ENCODE measurements at places on chromosomes 6 and 20.

DNA sequence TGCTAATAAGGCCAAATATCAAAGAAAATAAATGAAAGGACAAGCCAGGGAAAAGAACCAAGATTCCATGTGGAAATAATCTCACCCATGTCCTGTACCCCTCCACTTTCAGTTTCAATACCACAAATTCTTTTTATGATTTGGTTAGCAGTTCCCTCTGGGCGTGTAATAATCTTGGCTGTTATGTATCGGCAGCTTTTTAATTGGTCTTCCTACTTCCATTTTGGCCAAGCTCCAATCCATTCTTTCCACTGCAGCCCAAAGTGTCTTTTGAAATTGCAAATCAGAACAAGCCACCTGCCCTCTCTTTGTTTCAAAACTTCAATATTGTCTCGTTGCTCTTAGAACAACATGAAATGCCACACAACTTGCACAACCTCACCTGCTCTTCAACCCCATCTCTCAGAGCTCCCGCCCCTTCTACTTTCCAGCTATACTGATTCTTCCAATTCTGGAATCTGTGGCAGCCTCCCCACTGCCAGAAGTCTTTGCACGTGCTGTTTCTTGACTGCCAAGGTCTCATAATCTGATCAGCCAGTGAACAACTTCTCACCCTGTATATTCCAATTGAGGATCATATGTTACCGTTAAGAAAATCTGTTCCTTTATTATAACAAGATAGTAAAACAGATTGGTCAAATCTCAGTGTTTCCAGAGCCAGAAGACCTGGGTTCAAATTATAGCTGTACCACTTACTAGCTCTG, 354.5 kb downstream of the CBLN4 start:
- no peak for DNase-seq

GRCh38 chr6:70151616-70152015, 151.3 kb downstream of the COL9A1 start:
- no peak for DNase-seq

DNA sequence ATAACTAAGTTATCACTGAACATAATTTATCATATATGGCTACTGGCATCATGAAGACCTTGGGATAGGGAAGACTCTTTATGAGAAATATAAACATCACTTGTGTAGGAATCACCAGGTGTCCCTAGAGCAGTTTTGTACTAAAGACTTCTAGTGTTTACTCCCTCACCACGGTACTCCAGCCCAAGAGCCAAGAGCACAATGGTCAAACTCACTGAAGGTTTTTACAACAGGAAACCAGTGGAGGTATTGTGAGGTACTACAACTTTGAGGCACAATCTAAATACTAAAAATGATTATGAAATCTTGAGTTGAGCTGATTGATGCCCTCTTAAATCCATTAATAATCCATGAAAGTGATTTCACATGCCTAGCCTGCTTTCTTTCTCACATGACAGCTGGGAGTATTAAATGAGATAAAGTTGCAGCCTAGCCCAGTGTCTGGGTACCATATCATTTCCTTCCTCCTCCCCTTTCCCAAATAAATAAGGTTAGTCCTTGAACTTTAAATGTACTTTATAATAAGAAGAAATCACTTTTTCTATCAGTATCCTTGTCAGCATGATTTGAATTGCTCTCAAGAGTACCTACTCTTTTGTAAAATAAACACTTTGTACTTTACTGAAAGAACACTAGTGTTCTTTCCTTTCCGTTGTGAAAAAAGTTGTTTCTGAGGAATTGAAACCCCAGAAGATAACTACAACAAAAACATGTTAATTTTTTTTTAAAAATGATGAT, 26.5 kb downstream of the GLO1 start:
- no peak for DNase-seq

DNA sequence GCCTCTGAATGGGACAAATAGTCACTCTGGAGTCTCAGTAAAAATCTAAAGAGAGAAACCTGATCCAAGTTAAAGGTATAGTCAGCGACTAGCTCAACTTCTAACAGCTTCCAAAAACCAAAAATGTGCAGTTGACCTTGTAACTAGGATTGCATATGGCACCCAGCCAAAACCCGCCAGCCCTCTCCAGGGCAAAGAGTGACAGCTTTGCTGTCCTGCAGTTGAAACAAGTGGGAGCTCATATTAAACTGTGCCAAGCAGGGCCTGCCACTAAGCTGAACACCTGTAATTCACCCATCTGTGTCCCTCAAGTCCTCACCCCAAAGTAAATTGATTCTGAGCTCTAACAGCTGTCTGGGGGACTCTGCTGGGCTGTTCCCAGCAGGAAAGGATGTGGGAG, 695.3 kb downstream of the MAFB start:
- no peak for DNase-seq

GRCh38 chr6:6539036-6539435, 49.5 kb upstream of the LY86 start:
- DNase-seq: no peak

- no peak for DNase-seq
Measured at GRCh38 chr6:53830366-53830765, 35.6 kb downstream of the LRRC1 start.

DNA sequence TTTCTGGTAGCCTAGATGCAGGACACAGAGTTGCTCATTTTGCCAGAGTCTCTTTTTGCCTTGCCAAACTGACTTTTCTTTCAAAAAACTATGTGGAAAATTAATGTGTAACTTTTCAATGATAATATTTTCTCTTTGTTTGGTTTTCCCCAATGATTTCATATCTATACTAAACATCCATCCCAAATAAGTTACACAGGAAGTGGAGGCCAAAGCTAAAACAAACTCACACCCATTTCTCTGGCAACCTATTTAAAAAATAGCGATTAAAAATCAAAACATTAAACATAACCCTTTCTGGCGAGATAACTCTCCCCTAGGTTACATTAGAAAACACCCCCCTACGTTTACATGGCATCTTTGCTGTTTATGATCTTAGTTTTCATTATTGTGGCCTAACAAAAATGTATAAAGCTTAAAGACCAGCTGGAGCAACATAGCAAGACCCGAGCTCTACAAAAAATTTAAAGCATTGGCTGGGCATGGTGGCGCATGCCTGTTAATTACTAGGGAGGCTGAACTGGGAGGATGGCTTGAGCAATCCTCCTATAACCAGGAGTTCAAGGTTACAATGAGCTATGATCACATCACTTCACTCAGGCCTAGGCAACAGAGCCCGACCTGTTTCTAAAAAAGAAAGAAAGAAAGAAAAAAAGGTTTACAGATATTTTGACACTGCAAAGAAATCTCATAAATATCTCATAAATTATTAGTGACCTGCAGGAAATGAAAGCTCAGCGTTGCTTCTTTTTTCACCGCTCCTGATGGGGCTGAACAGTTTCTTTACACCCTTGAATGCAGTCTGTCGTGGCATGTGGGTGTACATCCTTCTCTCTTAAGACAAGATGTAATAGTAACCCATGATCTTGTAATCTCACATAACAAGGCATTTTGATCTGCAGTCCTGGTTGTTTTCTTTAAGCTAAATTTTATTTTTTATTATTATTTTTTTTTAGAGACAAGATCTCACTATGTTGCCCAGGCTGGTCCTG, 32.8 kb upstream of the CEP85L start:
- DNase-seq: no peak

GRCh38 chr6:52724406-52725121, 38.7 kb downstream of the GSTA2 start:
- peak; percentile 74 for DNase-seq

DNA sequence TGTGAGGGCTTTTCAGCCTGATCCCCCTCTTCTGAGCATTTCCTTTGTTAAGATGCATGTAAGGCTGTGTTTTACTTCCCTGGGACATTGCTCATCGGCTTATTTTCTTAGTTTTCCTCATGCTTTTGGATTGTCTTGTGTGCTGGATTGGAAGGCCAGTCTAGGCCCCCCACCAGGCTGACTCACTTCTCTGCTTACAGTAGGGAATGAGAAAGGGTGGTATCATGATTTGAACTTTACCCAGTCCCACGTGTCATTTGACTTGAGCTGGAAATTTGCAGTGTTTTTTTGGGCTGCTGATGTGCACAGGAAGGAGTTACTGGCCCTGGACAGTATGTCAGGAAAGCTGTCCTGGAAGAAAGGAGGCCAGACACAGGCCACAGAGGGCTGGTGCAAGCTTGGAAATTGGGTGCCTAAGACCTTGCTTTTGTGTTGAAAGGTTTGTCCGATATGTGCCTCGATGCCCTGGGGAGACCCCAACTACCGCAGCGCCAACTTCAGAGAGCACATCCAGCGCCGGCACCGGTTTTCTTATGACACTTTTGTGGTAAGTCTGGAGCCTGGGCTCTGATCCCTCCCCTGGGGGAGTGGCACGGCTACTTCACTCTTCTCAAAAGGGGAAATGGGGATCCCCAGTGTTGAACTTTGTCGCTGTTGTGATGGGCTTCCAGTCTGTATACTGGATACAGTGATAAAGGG, 12.8 kb downstream of the RNF114 start:
- peak; percentile 73 for DNase-seq

DNA sequence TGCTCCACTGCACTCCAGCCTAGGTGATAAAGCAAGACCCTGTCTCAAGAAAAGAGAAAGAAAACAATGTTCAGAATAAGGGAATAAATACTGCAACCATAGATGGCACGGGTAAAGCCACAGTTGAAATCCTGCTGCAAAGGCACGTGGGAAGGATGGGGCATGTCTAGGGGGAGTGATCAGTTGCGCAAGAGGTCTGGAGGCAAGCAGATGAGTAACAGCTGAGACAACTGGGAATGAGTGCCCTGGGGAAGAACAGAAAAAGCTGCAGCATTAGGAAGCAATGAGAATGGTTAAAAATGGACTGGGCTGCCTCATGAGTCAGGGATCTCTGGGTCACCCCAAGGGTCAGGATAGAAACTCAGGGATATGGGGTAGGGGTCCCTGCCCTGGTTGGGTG, 96.3 kb downstream of the GMPR start:
- peak; percentile 89 for DNase-seq

- DNase-seq: no peak
Measured at GRCh38 chr6:160755165-160755564, 53.1 kb downstream of the PLG start.

- DNase-seq: peak; percentile 92
Measured at GRCh38 chr6:63571361-63572043, 778 bp upstream of the LOC128125822 start.

GRCh38 chr6:37435816-37436215, 2.8 kb downstream of the CMTR1 start:
- DNase-seq: no peak

DNA sequence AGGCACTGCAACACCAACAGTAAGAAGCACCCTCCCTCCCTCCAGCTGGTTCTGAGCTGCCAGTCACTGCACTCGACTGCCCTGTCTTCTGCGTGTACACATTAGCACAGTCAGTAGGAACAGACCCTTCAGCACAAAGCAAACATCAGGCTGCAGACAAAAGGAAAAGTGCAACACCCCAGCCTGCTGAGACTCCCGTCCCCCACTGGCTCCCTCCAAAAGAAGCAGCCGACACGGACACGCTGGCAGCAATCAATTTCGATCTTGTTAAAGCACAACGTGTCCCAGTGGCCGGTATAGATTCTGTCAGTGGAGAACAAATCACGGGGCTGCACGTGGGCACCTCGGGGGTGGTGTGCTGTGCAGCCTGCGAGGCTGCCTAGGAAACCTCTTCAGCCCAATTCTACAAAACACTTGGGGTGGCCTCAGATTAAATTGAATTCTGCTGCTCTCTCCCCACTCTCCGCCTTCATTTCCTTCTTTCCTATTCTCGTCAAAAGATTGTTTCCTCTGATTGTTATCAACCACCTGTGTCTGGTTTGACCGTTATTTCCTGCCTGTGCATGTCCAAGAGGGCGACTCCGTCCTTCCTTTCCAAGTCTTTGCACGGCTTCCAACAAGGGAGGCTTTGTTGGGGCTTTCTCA, 38.7 kb downstream of the TRAF3IP2 start:
- DNase-seq: no peak

DNA sequence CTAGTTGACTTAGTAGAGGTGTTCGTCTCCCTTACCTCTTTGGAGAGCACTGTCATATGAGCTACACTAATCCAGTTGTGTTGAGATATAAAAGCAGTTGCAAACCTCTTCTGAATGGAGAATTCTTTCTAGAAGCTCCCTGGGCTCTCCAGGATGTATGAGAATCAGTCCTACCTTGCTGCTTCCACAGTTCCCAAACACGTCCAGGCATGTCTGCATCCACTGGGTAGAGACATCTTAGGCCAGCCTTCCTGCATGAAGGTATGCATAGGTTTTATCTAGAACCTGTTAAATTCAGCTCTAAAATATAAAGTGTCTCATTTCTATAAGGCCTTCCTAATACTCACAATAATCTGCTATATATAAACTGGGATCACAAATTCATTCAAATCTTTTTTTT, 297.7 kb downstream of the CDC5L start:
- DNase-seq: no peak

DNA sequence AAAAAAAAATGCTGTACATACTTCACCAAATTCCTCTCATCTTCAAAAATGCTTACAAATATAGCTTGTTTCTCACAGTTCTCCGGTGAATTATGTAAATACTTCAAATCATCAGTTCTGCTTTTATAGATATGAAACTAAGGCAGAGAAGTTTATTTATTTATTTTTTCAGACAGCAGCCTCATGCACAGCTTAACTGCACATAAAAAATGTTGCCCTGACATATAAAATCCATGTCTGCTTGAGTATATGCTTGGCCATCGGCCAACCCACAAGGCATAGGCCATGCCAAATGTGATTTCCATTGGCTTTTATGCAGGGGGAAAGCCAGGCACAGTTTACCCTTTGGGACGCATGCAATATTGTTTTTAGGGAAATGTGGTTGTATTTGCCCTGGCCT, 57.3 kb upstream of the PHACTR2 start:
- no peak for DNase-seq

- no peak for DNase-seq
Measured at GRCh38 chr20:62824476-62825332, 7.9 kb downstream of the COL9A3 start.

DNA sequence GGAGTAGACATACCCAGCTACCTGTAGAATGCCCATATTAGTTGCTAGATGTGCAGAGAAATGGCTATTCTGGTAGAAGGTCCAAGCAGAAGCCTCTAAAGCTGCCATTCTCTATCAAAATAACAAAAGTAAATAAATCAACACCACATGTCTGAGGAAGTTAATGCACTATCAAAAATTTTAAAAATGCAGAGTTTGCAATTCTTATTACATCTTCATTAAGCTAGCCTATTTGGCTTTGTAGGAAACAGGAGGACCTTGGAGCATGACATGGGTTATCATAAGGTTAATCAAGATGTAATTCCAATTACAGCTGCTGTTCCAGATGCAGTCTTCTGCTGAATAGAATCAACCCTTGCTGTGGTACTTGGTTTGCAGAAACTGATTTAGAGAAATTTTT, 188.4 kb downstream of the TBX18 start:
- no peak for DNase-seq

DNA sequence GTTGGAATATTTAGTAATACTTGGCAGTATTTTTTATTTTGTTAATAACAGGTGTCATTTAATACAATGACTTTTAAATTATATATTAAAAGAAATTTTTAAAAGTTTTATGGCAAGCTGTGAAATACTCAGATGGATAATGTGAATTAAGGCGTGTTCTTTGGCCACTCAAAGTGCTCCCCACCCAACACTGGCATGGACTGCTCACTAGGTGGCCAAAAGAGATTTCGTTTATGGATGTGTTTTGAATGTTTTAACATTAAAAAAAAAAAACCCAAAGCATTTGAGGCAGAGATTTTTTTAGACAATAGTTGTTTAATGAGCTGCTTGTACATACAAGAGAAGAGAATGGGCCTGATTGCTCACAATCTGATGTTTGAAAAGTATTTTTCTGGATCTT, 86.5 kb downstream of the QKI start:
- no peak for DNase-seq

All from renal cortical epithelial cell (primary cell).